ENCODE measurements at places on chromosomes 4 and X.

GRCh38 chr4:73844345-73844744 lies 7.9 kb downstream of the CXCL6 start:
- DNase-seq, result no peak
- no peak overlapping the region for H3K4me3 ChIP-seq
- H3K27me3 ChIP-seq, result no peaks in the 10 kb centered on the region
- no peak overlapping the region for H3K27ac ChIP-seq
- no peaks in the 10 kb centered on the region for H3K36me3 ChIP-seq

GRCh38 chr4:102824398-102824797 lies 3.0 kb downstream of the UBE2D3 start:
- no peak for DNase-seq
- H3K27ac ChIP-seq, result no peak overlapping the region
- no peak overlapping the region for H3K4me3 ChIP-seq
- H3K36me3 ChIP-seq, result peaks cover 68% of the 10 kb centered on the region
- H3K4me1 ChIP-seq, result peaks cover 7% of the 10 kb centered on the region

- DNase-seq, result no peak
- H3K36me3 ChIP-seq, result no peaks in the 10 kb centered on the region
- H3K27me3 ChIP-seq, result no peaks in the 10 kb centered on the region
- no peak overlapping the region for H3K4me3 ChIP-seq
Observed at GRCh38 chrX:120087289-120088017, 10.0 kb upstream of the RHOXF2B start.

GRCh38 chr4:9898596-9899305 lies 117.3 kb downstream of the DRD5 start:
- peaks cover 3% of the 10 kb centered on the region for H3K4me1 ChIP-seq
- peak; percentile 49 for DNase-seq
- H3K27ac ChIP-seq, result no peak overlapping the region
- no peak overlapping the region for H3K4me3 ChIP-seq
- H3K36me3 ChIP-seq, result no peaks in the 10 kb centered on the region

- DNase-seq, result peak; percentile 18
- no peaks in the 10 kb centered on the region for H3K36me3 ChIP-seq
- no peaks in the 10 kb centered on the region for H3K27me3 ChIP-seq
- no peak overlapping the region for H3K4me3 ChIP-seq
- H3K27ac ChIP-seq, result no peak overlapping the region
Observed at GRCh38 chrX:66731398-66731797, 92.5 kb upstream of the EDA2R start.

GRCh38 chr4:70721747-70722146 lies at the start of gene RUFY3:
Gene RUFY3 (plus strand): TSS chr4:70721964. CDS start chr4:70722574, 610 bp downstream.
- DNase-seq, result no peak
- H3K4me3 ChIP-seq, result peak within 1 kb of the TSS; percentile 55
- no peaks in the 10 kb centered on the region for H3K36me3 ChIP-seq
- H3K27me3 ChIP-seq, result no peaks in the 10 kb centered on the region
- H3K4me1 ChIP-seq, result peaks cover 8% of the 10 kb centered on the region
- H3K27ac ChIP-seq, result peak within 1 kb of the TSS; percentile 5

DNA sequence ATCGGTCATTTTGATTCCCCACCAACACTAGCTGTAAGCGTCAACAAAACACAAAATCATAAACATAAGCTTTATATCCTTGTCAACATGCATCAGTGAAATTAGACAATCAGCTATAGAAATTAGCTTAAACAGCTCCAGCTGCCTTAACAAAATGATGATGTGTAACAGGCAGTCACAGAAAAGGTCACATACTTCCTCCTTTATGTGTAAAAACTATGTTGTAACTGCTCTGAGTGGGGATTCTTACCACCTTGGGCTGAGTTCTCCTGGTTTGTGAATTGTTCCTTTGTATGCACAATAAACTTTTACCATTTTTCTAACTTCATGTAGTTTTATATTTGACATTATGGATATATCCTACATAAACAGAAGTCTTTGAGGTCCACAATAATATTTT lies 73.9 kb upstream of the MAP9 start:
- H3K27ac ChIP-seq, result no peak overlapping the region
- H3K4me1 ChIP-seq, result peaks cover 2% of the 10 kb centered on the region
- H3K27me3 ChIP-seq, result no peaks in the 10 kb centered on the region
- no peak for DNase-seq
- H3K36me3 ChIP-seq, result no peaks in the 10 kb centered on the region

DNA sequence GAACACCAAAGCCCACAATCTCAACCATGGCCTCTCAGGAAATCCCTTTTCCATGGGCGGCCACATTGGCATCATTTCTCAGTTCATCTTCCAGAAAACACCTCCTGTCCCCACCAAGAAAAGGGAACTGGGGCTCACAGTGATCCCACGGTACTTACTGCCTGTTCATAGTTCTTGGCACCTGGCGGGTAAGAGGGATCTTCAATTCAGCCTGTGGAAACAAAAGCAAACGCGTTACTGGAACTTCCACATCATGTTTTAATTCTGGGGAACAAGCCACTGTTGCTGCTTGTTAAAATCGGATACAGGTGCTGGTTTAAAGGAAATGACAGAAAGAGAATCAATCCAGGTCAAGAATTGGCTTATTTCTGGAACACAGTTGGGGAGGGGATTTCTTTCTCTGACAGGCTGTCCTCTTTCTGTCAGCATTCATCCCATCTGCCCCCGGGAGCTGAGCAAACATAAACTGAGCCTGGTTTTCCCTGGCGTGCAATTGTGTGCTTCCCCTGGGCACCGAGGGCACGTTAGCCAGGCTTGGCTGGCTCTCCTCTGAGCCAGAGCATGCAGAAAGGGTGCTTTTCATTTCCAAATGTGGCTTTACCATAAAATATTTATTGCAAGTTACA lies 16.8 kb downstream of the CLNK start:
- H3K4me1 ChIP-seq, result peaks cover 9% of the 10 kb centered on the region
- no peaks in the 10 kb centered on the region for H3K36me3 ChIP-seq
- no peak for DNase-seq
- H3K27me3 ChIP-seq, result no peaks in the 10 kb centered on the region

- no peaks in the 10 kb centered on the region for H3K4me1 ChIP-seq
- DNase-seq, result no peak
- H3K27me3 ChIP-seq, result no peaks in the 10 kb centered on the region
- no peak overlapping the region for H3K4me3 ChIP-seq
- H3K36me3 ChIP-seq, result peaks cover 65% of the 10 kb centered on the region
- H3K27ac ChIP-seq, result no peak overlapping the region
Observed at GRCh38 chrX:70338290-70338689, 48.4 kb downstream of the KIF4A start.

DNA sequence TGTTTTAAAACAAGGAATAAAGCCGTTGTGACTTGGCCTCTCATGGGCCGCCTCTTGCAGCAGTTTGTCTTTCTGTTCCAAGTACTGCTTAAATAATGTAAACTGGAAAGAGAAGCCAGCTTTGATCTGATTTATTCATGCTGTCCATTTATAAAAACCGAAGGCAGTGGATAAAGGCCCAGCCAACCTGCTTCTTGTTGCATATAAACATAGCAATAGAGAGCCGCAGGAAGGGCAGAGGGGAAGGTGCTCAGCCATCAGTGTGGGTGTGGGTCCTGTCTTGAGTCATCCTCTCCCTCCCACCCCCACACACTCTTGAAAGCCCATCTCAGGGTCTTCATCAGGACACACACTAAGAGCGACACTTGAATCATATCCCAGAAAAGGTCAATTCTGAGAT lies 187.9 kb upstream of the FAM9B start:
- H3K4me3 ChIP-seq, result no peak overlapping the region
- DNase-seq, result no peak
- H3K27ac ChIP-seq, result no peak overlapping the region
- H3K36me3 ChIP-seq, result no peaks in the 10 kb centered on the region
- H3K4me1 ChIP-seq, result no peaks in the 10 kb centered on the region
- H3K27me3 ChIP-seq, result no peaks in the 10 kb centered on the region

- no peak overlapping the region for H3K27ac ChIP-seq
- no peaks in the 10 kb centered on the region for H3K27me3 ChIP-seq
- H3K36me3 ChIP-seq, result no peaks in the 10 kb centered on the region
- no peak overlapping the region for H3K4me3 ChIP-seq
Observed at GRCh38 chrX:105837232-105837631, 14.9 kb downstream of the NRK start.

- no peaks in the 10 kb centered on the region for H3K27me3 ChIP-seq
- no peaks in the 10 kb centered on the region for H3K4me1 ChIP-seq
- no peaks in the 10 kb centered on the region for H3K36me3 ChIP-seq
- DNase-seq, result no peak
- no peak overlapping the region for H3K4me3 ChIP-seq
- H3K27ac ChIP-seq, result no peak overlapping the region
Observed at GRCh38 chrX:7334253-7334935, 186.4 kb upstream of the PUDP start.

- H3K27me3 ChIP-seq, result no peaks in the 10 kb centered on the region
- peaks cover 2% of the 10 kb centered on the region for H3K36me3 ChIP-seq
- peaks cover 5% of the 10 kb centered on the region for H3K4me1 ChIP-seq
- H3K27ac ChIP-seq, result no peak overlapping the region
Observed at GRCh38 chr4:77930876-77931275, 68.2 kb downstream of the MRPL1 start.

GRCh38 chrX:9342561-9343051 lies 122.3 kb upstream of the TBL1X start:
- no peaks in the 10 kb centered on the region for H3K36me3 ChIP-seq
- DNase-seq, result peak; percentile 56
- peak overlapping the region; percentile 62 for H3K4me3 ChIP-seq
- H3K27ac ChIP-seq, result no peak overlapping the region
- H3K4me1 ChIP-seq, result no peaks in the 10 kb centered on the region

DNA sequence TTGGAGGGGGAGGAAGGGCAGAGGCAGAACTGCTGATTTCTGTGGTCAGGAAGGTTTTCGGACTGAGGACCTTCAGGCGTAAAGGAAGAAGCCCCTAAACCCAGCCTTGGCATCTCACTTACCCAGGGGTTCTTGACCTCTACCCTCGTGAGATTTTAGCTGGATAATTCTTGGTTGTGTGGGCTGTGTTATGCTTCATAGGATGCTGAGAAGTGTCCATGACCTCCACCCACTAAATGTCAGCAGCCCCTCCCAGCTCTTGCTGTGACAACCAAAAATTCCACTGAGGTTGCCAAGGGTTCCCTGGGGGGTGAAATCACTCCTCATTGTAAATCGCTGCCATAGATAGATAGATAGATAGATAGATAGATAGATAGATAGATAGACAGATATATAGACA lies 5.8 kb upstream of the CRLF2 start:
- H3K4me3 ChIP-seq, result no peak overlapping the region
- H3K27ac ChIP-seq, result no peak overlapping the region
- DNase-seq, result no peak

DNA sequence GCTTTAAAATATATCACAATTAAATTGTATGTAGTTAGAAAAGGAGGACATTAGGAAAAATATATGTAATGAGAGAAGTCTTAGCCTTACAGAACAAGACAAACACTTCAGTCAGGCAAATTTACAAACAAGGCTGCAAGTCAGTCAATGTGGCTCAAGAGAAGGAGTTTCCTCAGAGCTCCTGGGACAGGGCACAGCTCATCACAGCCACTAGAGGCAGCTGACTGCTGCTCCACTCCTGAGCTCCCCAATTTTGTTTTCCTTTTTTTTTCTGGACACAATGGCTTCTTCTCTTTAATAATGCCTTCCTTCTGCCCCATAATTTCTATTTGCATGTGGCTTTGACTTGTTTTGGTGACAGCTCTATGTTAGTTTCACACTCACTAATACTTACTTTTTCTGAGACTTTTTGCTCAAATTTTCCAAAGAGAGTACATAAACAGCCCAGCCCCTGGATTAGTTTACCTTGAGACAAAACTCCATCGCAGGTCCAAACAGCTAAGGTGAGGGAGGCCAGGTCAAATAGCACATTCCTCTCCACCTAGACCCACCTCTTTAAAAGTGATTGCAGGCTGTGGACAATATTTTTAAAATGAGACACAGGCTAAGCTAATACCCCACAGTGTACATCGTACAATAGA lies 850.4 kb upstream of the FRG1 start:
- no peaks in the 10 kb centered on the region for H3K27me3 ChIP-seq
- no peak overlapping the region for H3K4me3 ChIP-seq
- peak; percentile 12 for DNase-seq
- no peaks in the 10 kb centered on the region for H3K36me3 ChIP-seq
- H3K4me1 ChIP-seq, result peaks cover 2% of the 10 kb centered on the region
- H3K27ac ChIP-seq, result no peak overlapping the region

DNA sequence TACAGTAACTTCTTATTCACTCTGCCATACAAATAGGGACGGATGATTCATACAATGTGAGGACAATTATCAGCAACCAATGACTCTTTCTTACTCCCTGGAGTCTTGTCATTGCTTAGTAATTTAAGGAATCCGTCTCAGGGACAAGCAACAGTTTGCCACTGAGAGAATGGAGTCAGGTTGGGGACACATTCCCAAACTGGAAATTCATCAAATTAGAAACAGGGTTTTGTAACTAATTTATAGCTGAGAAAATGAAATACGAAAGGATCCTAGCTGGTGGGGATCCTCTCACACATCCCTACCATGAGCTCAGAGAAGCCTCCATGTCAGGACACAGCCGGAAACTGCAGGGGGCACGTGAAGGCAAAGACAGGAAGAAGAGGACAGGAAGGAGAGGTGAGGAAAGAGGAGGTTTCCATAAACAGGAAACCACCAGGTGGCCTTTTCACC lies 50.4 kb upstream of the KDR start:
- peaks cover 17% of the 10 kb centered on the region for H3K4me1 ChIP-seq
- H3K27ac ChIP-seq, result no peak overlapping the region
- H3K27me3 ChIP-seq, result no peaks in the 10 kb centered on the region
- no peak overlapping the region for H3K4me3 ChIP-seq
- H3K36me3 ChIP-seq, result no peaks in the 10 kb centered on the region
- DNase-seq, result no peak

GRCh38 chr4:161828061-161828460 lies 335.7 kb downstream of the FSTL5 start:
- no peaks in the 10 kb centered on the region for H3K36me3 ChIP-seq
- H3K4me3 ChIP-seq, result no peak overlapping the region
- no peak overlapping the region for H3K27ac ChIP-seq
- DNase-seq, result no peak

- no peaks in the 10 kb centered on the region for H3K27me3 ChIP-seq
- H3K36me3 ChIP-seq, result no peaks in the 10 kb centered on the region
- no peak overlapping the region for H3K4me3 ChIP-seq
- no peak overlapping the region for H3K27ac ChIP-seq
- H3K4me1 ChIP-seq, result no peaks in the 10 kb centered on the region
Observed at GRCh38 chrX:53738370-53738906, 51.9 kb upstream of the HUWE1 start.

DNA sequence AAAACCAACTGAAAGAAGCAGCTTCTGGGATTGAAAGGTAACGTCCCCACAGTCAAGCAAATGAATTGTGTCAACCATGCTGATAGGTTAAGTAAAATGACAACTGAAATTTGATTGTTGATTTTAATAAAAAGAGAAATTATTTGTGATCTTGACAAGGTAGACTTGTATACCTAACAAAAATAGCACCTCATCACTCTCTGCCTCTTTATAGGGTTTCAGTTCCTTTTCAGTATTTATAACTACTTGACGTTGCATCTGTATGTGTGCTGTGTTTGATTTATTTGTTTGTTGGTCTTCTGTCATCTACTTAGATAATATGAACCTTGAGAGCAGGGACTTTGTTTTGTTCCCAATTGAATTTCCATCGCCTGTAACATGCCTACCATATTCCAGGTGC lies 7.9 kb upstream of the PPP3CA start:
- no peak for DNase-seq
- H3K36me3 ChIP-seq, result no peaks in the 10 kb centered on the region
- H3K27me3 ChIP-seq, result no peaks in the 10 kb centered on the region
- no peaks in the 10 kb centered on the region for H3K4me1 ChIP-seq
- H3K27ac ChIP-seq, result no peak overlapping the region
